ENCODE measurements at places on chromosomes 6 and 20. TPM values are rescaled to one million over a fixed set of nuclear protein-coding genes. Genes with fewer than 3 reads are reported as not detected.

Gene OGFRL1
- total RNA-seq, result 3.2 TPM

Gene HSPA1B
- total RNA-seq, result 543 TPM

Gene CST4
- total RNA-seq, result not detected

Gene TOP1
- total RNA-seq, result 85.5 TPM

DNA sequence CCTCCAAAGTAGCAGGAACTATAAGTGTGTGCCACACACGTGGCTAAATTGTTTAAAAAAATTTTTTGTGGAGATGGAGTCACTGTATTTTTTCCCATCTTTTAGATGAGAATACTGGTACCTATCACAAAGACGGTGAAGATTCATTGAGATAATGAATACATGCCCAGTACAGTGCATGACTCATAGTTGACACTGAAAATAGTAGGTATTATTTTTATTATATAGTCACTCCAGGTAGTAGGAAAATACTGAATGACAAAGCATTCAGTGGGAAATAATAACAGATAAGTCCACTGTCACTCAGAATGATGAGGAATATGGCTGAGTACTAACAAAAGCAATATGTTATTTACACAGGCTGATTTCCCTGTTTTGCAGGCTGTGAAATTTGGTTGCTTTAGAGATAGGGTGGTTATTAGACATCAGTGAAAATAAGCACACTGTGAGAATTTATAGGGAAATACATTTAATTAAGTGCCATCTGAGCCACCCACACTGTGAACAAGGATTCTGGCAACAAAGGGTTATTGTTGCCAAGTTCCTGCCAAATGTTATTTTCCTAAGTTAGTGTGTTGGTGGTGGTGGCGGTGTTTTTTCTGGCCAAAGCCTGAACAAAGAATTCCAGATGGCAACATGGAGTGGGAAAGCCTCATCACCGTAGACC is 129.8 kb upstream of the FOXQ1 start:
- DNase-seq, result no peak

- no peak for DNase-seq
These were observed 109.5 kb downstream of the MYLK4 start for GRCh38 chr6:2641044-2641725.

Measured in colonic mucosa (tissue), 4 donors.